ENCODE measurements at places on chromosomes 2 and 18. TPM values are rescaled to one million over a fixed set of nuclear protein-coding genes. Genes with fewer than 3 reads are reported as not detected.

AQP12B gene
- not detected for total RNA-seq

SLC40A1 gene
- total RNA-seq: 2.3 TPM

TMEM247 gene
- not detected for total RNA-seq

VAMP5 gene
- 63.6 TPM for total RNA-seq

PDIA6 gene
- 205 TPM for total RNA-seq

USP34 gene
- 55.7 TPM for total RNA-seq

NEB gene
- 1.9 TPM for total RNA-seq

LYPD6B gene
- 0.13 TPM for total RNA-seq

IL36B gene
- not detected for total RNA-seq

CCDC141 gene
- not detected for total RNA-seq

C2orf69 gene
- total RNA-seq: 10.3 TPM

PTH2R gene
- not detected for total RNA-seq

MC5R gene
- total RNA-seq: not detected

LRP1B gene
- 1.2 TPM for total RNA-seq

CREG2 gene
- 0.91 TPM for total RNA-seq

TBC1D8 gene
- 5.0 TPM for total RNA-seq

PPP1CB gene
- total RNA-seq: 131 TPM

RAX gene
- total RNA-seq: not detected

XIRP2 gene
- total RNA-seq: 0.65 TPM

ACKR3 gene
- total RNA-seq: 2.1 TPM

CD8B gene
- not detected for total RNA-seq

IL36G gene
- not detected for total RNA-seq

NETO1 gene
- total RNA-seq: not detected

ZNF516 gene
- total RNA-seq: 47.7 TPM

SERPINB5 gene
- 1.8 TPM for total RNA-seq

DYNC2LI1 gene
- total RNA-seq: 10.1 TPM

RND3 gene
- 63.7 TPM for total RNA-seq

RAB17 gene
- total RNA-seq: not detected

SCN7A gene
- total RNA-seq: 3.5 TPM

SYT4 gene
- not detected for total RNA-seq

C2orf80 gene
- not detected for total RNA-seq

CABYR gene
- 6.9 TPM for total RNA-seq

LAMA1 gene
- total RNA-seq: 16.0 TPM

NCKAP5 gene
- total RNA-seq: 2.2 TPM

LYPD1 gene
- total RNA-seq: 0.64 TPM

PDE1A gene
- total RNA-seq: 15.3 TPM

STPG4 gene
- not detected for total RNA-seq

PRADC1 gene
- total RNA-seq: 26.4 TPM

CDH20 gene
- total RNA-seq: 0.13 TPM

NGEF gene
- 3.0 TPM for total RNA-seq

EGR4 gene
- not detected for total RNA-seq

SMYD1 gene
- not detected for total RNA-seq

INHA gene
- total RNA-seq: not detected

KCNK3 gene
- total RNA-seq: 3.9 TPM

KCNS3 gene
- total RNA-seq: 1.4 TPM

SLC23A3 gene
- 1.4 TPM for total RNA-seq

REG1A gene
- not detected for total RNA-seq

ATP6V1C2 gene
- not detected for total RNA-seq

MMADHC gene
- total RNA-seq: 137 TPM

INO80D gene
- total RNA-seq: 5.2 TPM

SERPINB3 gene
- total RNA-seq: under 0.01 TPM

SERPINB4 gene
- total RNA-seq: 0.64 TPM

DAW1 gene
- 0.32 TPM for total RNA-seq

METTL8 gene
- 8.6 TPM for total RNA-seq

ARPC2 gene
- total RNA-seq: 508 TPM

CD207 gene
- not detected for total RNA-seq

CAPG gene
- total RNA-seq: 108 TPM

CFAP53 gene
- 0.39 TPM for total RNA-seq

IGFBP5 gene
- total RNA-seq: 1,071 TPM
